Stimulated activated CD4-positive, alpha-beta T cell treated with anti-CD3 and anti-CD28 coated beads, Interleukin-12 subunit alpha, Interleukin-12 subunit beta, amount 100 ng/mL, for 24 hours (primary cell): ENCODE measurements at places on chromosomes 5 and 9.

DNA sequence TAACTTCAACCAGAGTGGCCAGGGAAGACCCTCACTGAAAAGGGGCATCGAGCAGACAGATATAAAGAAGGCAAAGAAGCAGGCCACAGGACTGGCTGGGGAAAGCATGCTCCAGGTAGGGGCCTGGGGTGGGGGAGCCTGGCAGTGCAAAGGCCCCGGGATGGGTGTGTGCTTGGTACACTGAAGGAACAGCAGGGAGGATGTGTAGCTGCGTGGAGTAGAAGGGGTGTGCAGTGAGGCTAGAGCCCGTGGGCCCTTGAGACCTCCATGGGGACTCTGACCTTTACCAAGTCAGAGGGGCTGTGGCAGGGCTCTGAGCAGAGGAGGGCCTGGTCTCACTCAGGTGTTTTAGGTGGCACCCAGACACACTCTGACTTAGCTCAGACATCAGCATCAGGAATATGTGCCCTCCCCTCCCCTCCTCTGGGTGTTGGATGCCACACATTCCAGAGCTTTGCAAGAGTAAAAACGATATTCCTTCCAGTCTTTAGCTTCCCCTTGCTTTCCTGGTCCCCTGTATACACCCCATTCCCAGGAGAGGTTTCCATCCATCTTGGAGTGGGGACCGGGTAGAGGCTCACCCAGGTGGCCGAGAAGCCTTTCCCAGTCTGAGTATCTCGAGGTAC is 7.6 kb downstream of the TRIM7 start:
- DNase-seq = no peak

DNA sequence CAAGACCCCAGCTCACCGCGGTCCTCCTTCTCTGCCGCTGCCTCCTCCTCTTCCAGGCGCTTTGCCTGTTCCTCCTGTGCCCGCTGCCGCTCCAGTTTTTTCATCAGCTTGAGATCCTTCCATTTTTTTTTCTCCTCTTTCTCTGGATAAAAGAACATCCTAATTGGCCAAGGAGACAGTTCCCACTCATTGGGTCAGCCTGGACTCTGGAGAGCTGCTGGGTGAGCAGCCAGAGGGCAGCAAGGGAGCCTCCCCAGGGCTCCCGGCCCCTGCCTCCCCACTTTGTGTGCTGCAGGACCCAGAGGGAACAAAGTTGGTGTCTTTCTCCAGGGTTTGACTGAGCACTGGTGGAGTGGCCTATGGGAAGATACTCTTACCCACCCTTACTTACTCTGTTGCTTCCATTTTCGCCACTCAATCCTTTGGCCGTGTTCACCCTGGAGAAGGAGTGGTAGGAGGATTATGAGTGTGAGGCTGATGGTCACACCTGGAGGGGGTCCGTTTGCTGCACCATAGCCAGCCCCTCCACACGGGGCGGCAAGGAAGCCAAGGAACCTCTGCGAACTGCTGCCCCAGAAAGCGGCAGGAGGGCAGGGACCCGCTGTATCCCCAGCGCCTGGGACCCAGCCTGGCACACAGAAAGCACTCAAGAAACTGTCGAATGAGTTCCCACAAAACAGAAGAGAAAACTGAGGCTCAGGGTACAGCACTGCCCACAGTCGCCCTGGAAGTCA is 708 bp downstream of the SPOUT1 start:
- no peak for DNase-seq

GRCh38 chr5:136057401-136058038 is 28.7 kb downstream of the TGFBI start:
- DNase-seq = no peak

GRCh38 chr5:86688406-86688805 is 70.7 kb downstream of the COX7C start:
- no peak for DNase-seq

- no peak for DNase-seq
Measured at GRCh38 chr9:134892221-134892620, 11.6 kb downstream of the FCN2 start.

- no peak for DNase-seq
Measured at GRCh38 chr5:68533571-68534084, 318.1 kb downstream of the PIK3R1 start.
